Psoas muscle (tissue), 8 donors: ENCODE measurements at places on chromosomes 11 and 22. TPM values are rescaled to one million over a fixed set of nuclear protein-coding genes. Genes with fewer than 3 reads are reported as not detected.

Gene SLC22A12
- total RNA-seq: not detected

Gene SHISAL1
- 0.24 TPM for total RNA-seq

Gene HTR3B
- not detected for total RNA-seq

Gene XRCC6
- total RNA-seq: 197 TPM

GRCh38 chr11:128752379-128752778 is 58.5 kb downstream of the FLI1 start:
- no peak for DNase-seq

DNA sequence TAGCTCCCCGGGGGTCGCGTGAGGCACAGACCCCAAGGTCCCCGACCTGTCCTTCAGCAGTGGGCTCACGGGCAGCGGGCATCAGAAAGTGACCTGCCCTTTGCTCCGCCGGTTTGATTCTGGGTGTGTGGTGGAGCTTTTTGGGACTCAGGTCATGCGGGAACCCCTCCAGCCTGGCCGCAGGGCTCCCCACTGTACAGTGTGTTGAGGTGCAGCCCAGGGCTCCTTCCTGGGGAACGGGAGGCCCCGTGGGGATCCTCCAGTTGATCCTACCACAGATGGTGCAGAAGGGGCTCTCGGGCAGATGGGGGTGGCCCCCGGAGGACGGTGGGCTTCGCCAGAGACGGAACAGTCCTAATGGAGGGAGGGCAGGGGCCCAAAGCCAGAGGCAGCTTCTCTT is 24.2 kb downstream of the MUC6 start:
- DNase-seq: no peak

DNA sequence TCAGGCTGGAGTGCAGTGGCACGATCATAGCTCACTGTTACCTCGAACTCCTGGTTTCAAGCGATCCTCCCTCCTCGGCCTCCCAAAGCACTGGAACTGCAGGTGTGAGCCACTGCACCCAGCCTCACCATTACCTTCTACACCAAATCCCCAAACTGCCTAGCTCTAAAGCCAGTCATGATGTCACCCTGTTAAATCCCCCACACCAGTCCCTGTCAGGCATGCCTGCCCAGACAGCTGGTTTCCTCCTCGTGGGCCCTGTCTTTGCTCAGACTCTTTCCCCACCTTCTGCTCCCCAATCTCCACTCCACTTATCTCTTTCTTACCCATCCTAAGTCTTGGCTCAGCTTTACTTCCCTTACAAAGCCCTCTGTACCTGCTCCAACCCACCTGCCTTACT is 12.5 kb upstream of the EXPH5 start:
- no peak for DNase-seq

- DNase-seq: no peak
Observed at GRCh38 chr11:62204430-62204829, 4.0 kb upstream of the SCGB2A1 start.

GRCh38 chr22:25451480-25452114 is 112.9 kb upstream of the GRK3 start:
- no peak for DNase-seq

DNA sequence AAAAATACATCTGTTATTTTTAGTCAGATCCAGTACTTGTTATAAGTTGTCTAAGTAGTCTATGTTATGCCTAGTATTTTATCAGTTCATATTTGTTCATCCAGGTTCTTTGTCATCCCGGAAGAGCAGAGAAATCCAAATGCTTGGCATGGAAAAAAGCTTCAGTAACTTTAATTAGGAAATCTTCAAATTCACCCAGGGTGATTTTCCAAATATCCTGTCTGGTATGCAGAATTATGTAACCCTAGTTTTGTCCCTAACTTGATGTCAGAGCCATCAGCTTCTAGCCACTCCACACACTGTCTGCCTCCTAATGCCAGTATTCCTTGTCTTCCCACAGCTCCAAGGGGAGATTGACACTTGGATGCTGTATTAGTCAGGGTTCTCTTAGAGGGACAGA is 216.2 kb downstream of the ARHGAP42 start:
- no peak for DNase-seq

GRCh38 chr11:70578371-70578770 is 180.0 kb downstream of the CTTN start:
- DNase-seq: no peak

- no peak for DNase-seq
Observed at GRCh38 chr22:40051322-40051721, 56.6 kb downstream of the FAM83F start.

DNA sequence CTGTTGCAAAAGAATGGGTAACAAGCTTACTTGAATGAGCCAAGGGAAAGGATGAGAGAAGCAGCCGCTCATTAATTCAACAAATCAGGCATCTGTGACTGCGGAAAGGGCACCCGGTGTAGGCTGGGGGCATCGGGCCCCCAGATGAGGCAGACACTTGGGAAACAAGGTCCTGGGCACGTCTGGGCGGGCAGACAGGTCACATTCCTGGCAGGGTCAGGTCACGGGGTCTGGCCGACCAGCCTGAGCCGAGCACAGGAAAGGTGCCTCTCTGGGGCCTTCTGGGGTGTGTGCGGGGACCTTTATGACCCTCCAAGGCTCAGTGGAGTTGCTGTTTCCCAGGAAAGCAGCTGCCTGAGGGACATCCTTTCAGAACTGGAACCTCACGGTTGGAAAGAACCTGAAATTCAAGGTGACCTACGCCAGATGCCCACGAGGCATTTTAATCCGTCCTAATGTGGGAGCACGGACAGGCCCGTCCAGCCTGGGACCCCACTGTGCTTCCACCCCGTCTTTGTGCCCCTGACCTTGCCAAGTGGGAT is 57.1 kb downstream of the ST14 start:
- DNase-seq: no peak
